ENCODE measurements at places on chromosomes 12 and 14. TPM values are rescaled to one million over a fixed set of nuclear protein-coding genes. Genes with fewer than 3 reads are reported as not detected.

Gene FLVCR2
- 9.1 TPM for total RNA-seq

Gene SPTLC2
- 42.6 TPM for total RNA-seq

Gene GPX2
- total RNA-seq = not detected

DNA sequence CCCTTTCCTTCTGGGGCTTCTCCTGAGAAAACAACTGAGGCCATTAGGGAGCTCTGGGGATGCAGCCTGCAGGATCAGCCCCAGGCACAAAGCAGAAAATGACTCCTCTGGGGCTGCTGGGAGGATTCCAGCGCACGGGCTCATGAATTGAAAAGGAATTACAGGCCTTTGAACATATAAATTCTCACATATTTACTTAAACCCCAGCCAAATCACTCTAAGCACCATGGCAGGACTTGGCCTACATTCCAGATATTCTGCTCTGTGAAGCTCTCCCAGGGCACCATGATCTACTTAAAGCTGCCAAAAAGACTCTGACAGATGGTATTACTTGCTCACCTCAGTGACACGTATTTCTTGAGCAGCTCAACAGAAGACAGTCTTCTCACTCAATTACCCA, 87.2 kb downstream of the ZFC3H1 start:
- no peak for DNase-seq

DNA sequence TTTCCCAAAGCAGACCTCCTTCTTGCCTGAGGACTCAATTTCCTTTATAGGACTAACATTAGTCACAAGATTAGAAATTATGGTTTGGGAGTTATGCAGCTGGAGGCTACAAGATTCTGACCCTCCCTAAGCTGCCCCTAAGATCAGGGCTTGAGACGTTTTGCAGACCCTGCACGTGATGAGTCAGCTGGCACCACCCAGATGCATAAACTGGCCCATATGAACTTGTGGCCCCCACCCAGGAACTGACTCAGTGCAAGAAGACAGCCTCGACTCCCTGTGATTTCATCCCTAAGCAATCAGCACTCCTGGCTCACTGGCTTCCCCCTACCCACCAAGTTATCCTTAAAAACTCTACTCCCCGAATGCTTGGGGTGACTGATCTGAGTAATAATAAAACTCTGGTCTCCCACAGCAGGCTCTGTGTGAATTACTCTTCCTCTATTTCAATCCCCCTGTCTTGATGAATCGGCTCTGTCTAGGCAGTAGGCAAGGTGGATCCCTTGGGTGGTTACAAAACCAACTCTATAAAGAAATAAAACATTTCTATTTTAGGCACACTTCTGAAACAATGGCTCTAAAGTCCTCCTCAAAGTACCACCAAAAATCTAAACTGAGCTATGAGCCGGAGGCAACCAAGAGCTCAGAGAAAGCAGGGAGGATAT, 233.4 kb downstream of the TMEM132D start:
- no peak for DNase-seq

GRCh38 chr12:10191865-10192264, 13.0 kb downstream of the TMEM52B start:
- DNase-seq = peak; percentile 78

DNA sequence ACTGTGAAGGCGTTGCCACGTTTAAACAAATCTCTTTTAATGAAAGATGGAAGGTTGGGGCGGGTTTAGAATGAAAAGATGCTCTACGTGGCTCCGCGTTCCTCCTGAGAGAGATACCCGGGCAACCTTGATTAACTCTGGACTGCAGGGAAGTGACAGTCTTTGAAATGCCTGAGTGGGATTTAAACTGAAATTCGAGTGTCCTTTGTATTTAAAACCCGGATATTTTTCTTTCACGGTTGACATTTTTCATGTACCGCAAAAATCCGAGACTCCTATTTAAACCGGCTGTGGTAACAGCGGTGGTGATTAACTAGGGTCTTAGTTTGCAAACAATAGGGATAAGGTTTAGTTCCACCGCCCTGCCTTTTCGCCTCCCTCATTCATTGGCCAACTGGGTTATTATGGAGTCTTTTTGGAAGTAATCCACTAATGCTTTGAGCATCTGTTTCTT, 707 bp downstream of the G2E3 start:
- DNase-seq = no peak

Gene ZFYVE21
- 96.0 TPM for total RNA-seq

- no peak for DNase-seq
These were observed 101.7 kb downstream of the KIF21A start for GRCh38 chr12:39341179-39341578.

- no peak for DNase-seq
These were observed 28.3 kb upstream of the HIGD1C start for GRCh38 chr12:50924131-50924438.

Gene RD3L
- total RNA-seq = not detected

- DNase-seq = no peak
These were observed 13.8 kb downstream of the PCBP2 start for GRCh38 chr12:53465679-53466078.

DNA sequence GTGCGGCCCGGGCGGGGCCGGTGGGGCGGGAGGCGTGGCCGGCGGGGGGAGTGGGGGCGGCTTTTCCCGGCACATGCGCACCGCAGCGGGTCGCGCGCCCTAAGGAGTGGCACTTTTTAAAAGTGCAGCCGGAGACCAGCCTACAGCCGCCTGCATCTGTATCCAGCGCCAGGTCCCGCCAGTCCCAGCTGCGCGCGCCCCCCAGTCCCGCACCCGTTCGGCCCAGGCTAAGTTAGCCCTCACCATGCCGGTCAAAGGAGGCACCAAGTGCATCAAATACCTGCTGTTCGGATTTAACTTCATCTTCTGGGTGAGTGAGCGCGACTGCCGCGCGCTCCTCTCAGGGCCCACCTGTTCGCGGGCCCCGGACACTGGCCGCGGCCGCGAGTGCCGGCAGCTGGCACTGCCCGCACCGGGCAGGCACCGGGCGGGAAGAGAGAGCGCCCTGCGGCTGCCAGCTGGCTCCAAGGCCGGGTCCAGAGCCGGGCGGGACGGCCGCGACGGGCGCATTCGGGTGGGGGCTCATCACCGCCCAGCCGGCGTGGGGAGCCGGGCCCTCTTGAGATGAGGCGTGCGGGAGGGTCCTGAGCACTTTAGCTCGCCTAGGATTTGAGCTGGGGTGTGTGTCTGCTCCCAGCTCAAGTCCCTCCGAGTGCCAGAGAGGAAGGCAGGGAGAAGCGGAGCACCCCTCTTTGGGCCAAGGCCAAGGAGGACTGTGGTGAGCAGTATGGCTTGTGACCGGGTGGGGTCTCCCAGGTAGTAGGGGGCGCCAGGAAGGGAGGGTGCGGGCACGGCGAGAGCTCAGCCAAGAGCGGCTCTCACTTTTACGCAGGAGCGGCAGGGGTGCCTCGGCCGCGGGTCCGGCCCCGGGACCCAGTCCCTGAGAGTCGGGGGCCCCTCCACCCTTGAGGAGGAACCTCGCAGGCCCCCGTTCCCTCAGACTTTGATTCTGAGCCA, at the start of gene CD9:
Gene CD9, plus strand, starts transcription at position 145 of the 957 bp plus-strand sequence. Its CDS starts 100 bp downstream, at position 245.
- DNase-seq = peak; percentile 85

- DNase-seq = no peak
These were observed 61.1 kb downstream of the HRK start for GRCh38 chr12:116820064-116820656.

- DNase-seq = no peak
These were observed 188.4 kb downstream of the NRXN3 start for GRCh38 chr14:78358591-78358990.

Gene SMOC1
- total RNA-seq = 32.6 TPM

GRCh38 chr12:45008211-45008610, 42.7 kb downstream of the DBX2 start:
- DNase-seq = no peak

DNA sequence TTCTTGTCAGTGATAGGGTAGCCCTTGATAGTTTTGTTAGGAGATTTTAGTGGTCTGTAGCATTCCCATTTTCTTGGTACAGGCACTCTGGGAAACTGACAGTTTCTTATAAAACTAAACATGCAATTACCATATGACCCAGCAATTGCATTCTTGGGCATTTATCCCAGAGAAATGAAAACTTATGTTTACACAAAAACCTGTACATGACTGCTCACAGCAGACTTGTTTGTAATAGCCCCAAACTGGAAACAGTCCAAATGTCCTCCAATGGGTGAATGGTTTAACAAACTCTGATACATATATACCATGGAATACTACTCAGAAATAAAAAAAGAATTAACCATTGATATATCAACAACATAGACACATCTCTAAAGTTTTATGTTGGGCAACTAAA, 75.5 kb downstream of the BORCS5 start:
- no peak for DNase-seq

GRCh38 chr12:54136844-54137580, 51.8 kb downstream of the SMUG1 start:
- no peak for DNase-seq

Gene COPS7A
- total RNA-seq = 52.1 TPM

Gene BHLHE41
- 5.6 TPM for total RNA-seq

GRCh38 chr14:99529899-99530298, 48.7 kb downstream of the CCNK start:
- no peak for DNase-seq

Gene REM2
- total RNA-seq = 0.96 TPM

Gene STAC3
- total RNA-seq = 1.6 TPM

- no peak for DNase-seq
These were observed 4.4 kb upstream of the KCNK10 start for GRCh38 chr14:88327497-88327896.

Gene KRT3
- total RNA-seq = not detected

DNA sequence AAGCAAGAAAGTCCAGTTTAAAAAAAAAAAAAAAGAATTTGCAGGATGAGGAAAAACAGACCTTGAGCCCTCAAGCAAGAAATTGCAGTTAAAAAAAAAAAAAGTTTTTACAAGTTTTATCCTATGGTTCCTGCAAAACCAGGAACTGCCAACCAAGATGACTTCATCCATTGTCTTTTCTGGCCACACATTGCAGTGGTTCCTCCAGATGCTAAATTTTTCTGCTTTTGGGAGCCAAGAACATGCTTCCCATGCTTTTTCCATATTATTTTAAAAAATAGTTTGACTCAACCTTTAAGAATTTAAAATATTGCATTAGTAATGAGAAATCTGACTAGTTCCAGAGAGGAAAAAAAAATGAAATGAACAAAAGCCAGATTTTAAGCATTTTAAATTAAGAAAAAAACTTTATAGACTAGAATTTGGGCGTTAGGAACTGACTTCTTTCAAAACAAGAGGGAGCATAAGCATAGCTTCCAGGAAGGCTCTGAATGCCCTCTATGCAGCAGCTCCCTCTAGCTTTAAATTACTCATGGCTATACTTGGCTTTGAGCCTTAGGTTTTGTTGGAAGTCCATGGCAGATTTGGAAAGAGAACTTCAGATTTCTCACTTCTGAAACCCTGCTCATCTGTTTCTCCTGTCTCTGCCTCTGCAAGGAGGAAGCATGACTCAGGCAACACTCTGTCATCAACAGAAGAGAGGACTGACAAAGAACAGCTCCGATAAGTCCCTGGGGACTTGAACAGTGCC, 124.5 kb downstream of the GPR65 start:
- DNase-seq = no peak

Gene CLEC4D
- 0.48 TPM for total RNA-seq

GRCh38 chr12:80000831-80001230, 65.9 kb upstream of the PPP1R12A start:
- DNase-seq = no peak

- DNase-seq = no peak
These were observed 33.5 kb upstream of the CCDC63 start for GRCh38 chr12:110813285-110813684.

DNA sequence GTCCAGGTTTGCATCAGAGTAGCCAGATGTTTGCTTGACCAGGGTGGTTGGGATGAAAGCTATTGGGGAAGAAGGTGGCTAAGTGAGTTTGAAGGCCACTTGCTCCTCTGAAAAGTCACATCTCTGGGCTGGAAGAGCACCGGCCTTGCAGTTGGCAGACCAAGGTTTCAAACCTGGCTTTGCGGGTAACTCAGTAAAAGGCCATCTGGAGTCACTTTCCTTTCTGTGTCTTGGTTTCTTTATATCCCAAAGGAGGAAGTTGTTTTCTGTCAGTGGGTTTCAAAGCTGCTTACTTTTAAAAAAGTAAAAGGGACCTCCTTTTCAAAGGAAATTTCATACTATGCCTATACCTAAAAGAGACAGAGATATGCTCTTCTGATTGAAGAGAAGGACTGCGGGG, 26.2 kb upstream of the CMA1 start:
- no peak for DNase-seq

- DNase-seq = no peak
These were observed 696 bp upstream of the GPHN start for GRCh38 chr14:66507181-66507721.

- no peak for DNase-seq
These were observed 5.9 kb downstream of the TOMM20L start for GRCh38 chr14:58401587-58401986.

Gene TGM1
- total RNA-seq = 18.7 TPM

- DNase-seq = no peak
These were observed 21.2 kb upstream of the CDKL1 start for GRCh38 chr14:50417853-50418252.

Gene ANKRD33
- not detected for total RNA-seq

DNA sequence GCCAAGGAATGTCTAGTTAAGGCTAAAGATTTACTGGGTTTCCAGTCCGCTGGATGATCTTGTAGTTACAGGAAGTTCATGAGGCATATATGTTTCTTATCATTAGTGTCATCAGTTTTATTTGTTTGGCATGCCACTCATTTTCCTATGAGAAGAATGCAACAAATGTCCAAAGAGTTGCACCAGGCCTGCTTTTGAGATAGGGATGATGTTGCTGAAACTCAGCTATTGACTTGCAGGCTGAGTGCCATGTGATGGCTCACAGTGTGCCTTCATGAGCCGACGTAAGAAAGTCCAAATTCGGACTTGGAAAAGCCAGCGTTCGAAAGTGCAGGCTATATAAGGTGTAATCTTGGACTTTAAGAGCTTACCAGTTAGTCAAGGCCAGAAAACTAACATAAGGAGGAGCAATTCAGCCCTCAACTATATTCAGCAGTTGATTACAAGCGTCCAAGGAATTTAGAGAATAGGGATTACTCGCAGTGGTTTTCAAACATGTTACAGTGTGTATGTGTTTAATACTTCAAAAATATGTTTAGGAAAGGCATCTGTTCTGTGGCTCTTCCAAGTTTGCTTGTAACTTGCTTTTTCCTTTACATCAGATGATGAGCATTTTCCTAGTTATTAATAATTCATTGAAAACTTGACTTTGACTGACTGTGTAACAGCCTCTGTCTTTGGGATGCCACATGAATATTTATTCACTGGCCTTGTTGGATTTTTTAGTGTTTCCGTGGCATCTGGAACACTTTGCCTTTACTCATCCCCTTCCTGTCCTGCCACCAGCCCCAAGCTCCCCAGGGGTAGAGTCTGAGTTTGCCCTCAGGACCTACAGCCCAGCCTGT, 101.3 kb downstream of the LGMN start:
- DNase-seq = no peak

Gene C14orf119
- 29.6 TPM for total RNA-seq

Gene ABHD4
- total RNA-seq = 22.1 TPM

GRCh38 chr14:57575482-57575881, 81.8 kb upstream of the CCDC198 start:
- no peak for DNase-seq

GRCh38 chr12:3310271-3311026, 180.6 kb upstream of the PRMT8 start:
- no peak for DNase-seq

- no peak for DNase-seq
These were observed 855.6 kb upstream of the TMEM132C start for GRCh38 chr12:127411166-127411915.

- no peak for DNase-seq
These were observed 122.3 kb downstream of the MON2 start for GRCh38 chr12:62588916-62589315.

Gene KRT71
- 0.16 TPM for total RNA-seq

Data from breast epithelium (tissue), 4 donors.